ENCODE measurements at places on chromosomes 7 and 10.

DNA sequence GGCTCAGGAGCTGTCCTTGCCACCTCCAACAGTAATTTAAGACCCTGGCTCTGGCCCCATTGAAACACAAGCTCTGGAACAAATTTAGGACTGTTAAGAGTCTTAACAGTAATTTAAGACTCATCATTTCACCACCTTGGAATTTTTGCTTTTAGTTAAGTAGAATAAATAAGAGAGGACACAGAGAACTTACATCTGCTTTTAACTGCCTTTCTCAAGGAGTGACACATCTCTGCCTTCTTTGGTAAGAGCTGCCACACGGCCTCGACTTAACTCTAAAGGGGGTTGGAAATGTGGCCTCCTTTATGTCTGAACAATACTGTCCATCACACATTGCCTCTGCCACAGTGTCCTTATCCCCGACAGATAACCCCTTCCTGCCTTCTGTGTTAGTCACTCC is 77.9 kb downstream of the HERPUD2 start:
- no peak for DNase-seq

DNA sequence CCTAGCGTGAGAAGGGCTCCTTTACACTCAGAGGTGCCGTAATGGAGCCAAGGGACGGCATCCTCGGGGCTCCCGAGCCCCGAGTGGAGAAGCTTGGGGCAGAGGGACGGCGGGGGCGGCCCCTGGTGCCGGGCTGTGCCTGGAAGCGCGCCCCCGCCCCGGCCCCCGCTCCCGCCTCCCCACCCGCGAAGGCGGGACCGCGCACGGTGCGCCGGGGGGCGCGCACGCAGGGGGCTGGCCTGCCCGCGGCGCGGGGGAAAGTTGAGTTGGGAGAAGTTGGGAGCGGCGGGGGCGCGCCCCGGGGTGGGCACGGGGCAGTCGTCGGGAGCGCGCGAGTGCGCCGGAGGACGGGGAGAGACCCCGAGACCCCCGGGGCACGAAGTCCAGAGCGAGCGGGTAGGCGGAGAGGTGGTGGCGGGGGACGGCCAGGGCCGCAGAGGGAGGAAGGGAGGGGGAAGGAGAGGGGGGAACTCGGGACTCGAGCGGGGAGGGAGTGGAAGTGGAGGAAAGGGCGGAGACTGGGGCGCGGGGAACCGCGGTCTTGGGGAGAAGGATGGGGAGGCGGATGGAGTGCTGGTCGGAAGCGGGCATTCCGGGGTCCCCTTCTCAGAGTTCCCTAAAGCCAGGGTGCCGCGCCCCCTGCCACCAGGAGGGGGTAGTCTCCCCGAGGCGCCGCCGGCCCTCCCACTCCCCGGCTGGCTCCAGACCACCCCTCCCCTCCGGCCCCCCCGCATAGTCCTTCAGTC is at the start of gene SLC4A2:
Gene SLC4A2 (plus strand): TSS at position 223 of the 746 bp plus-strand sequence. CDS start 2,399 bp downstream, outside the sequence.
- peak; percentile 54 for DNase-seq

GRCh38 chr7:104499975-104500374 is 171.6 kb downstream of the LHFPL3 start:
- DNase-seq = no peak

DNA sequence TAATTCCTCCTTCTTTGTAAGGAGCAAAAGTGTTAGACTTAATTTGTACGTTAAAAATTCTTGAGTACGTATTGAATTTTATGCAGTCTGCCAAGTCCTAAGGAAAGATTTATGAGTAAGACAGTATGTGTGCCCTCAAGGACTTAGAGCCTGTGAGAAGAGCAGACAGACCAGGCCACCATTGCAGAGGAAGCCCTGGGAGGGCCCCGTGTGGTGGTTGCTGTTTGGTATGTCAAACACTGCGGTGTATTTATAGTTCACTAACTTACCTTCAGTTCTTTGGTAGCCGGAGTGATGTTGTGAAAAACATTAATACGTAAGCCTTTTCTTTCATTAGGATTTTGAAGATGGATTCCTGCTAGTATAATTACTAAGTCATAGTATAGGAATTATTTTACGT is 82.9 kb downstream of the GALNT11 start:
- no peak for DNase-seq

- DNase-seq = no peak
Observed at GRCh38 chr7:156943091-156944041, 6.1 kb upstream of the NOM1 start.

DNA sequence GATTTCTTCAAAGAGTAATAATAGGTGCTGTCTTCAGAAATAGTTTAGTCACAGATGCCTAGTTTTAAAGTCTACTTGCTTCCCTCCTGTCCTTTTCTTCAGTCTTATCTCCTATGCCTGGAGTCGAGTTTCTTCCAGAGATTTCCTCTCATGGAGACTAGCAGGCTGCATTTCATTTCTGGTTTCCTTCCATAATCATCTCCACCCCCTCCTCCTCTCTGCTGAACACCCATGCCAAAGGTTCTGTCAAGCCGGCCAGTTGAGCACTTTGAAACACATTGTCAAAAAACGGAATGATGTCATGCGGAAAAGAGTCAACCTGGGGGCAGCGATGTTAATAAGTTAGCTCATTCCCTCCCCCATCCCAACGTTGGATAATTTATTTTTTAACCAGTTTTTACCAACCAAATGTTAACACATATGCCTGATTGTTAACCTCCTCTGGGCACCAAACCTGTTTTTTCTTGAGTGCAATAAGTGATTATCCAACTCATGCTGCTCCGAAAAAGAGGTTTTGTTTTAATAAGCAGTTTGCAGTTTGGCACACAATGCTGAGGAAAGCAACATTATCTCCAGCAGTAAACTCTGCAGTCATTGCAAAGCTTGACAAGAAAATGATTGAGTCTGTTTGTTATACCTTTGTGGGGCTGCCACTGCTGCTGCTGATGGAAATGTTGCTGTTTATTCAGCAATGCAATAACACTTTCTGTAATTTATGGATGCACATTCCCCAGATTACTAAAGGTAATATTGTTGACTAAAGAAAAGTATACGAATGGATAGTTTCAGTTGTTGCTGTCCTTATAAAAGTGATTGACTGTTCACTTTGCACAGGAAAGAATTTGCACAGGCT is 161.6 kb downstream of the LRMDA start:
- no peak for DNase-seq

- DNase-seq = no peak
Observed at GRCh38 chr7:105202616-105203015, 186.1 kb downstream of the SRPK2 start.

DNA sequence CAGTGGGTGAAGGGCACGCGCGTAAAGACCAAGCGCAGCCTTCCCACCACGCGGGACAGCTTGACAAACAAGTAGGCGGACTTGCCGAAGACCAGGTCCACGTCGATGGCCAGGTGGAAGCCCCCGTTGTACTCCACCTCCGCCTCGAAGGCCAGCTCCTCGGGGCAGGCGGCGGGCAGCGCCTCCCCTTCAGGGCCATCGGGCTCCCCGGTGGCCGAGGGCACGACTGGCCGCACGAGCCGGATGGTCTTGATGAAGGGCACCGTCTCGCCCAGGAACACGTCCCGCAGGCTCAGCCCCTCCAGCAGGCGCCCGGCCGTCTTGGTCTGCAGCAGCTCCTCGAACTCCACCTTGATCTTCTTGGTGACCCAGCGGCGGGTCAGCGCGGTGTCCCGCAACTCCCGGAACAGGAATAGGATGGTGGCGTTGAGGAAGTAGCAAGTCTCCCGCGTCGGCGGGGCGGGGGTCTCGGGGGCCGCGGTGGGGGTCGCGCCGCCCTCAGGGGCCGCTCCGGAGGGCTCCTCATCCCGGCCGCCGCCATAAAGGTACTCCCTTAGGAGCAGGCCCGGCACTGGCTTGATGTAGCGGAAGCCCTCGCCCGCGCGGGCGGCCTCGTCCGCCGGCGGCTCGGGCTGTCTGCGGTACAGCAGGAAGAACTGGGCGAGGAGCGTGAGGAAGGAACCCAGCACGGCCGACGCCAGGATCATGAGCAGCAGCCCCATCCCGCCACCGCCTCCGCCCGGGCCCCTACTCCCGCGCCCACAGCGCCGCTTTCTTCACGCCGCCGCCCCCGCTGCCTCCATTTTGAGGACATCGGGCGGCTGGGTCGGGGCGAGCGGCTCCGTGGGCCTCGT is 507 bp downstream of the PDZD8 start:
- peak; percentile 25 for DNase-seq

DNA sequence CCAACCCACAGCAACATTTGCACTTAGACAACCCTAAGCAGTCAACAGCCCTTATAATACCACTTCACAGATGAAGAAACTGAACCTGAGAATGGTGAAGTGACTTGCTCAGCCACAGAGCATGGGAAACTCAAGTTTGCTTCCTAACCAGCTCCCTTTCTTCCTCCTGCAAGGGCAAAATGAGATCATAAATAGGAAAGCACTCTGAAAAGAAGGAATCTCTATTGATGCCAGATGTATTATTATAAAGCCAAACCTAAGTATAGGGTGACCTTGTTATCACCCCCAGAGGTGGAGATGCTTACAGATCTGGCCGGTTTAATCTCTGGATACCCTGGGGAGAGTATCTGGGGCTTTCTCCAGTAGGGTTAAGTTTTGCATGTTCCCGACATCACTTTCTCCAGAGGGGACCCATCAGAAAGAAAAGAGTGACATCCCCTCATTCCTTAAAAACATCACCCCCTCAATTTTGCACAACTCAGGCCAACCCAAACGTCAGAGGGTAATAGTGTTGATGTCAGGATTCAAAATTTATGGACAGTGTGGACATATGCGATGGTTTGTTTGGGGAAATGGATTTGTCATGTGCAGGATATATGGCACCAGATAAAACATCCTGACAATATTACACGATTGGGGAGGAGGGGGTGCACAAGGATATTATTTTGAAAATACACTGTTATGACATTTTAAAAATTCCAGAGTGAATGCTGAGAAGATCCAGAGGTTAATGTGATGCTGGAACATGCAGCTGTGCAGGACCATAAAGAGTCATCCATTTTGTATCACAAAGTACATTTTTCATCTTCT is 24.0 kb upstream of the XPNPEP1 start:
- no peak for DNase-seq

DNA sequence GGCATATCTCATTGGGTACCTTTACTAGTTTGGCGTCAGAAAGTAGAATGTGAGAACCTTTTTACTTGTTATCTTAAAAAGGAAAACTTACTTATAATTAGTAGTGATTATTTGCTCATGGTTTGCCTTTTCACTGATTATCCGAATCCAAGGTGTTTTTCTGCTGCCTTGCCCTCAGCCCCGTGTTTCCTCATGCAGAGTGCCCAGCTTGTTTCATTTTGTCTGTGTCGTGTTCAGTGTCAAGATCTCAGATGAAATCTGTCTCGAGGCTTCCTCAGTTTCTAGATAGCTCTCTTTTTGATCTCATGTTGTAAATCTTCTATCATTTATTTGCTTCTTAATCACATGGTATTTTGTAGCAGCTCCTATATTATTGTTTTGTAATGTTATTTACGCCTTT is 30.1 kb downstream of the RPA3 start:
- DNase-seq = no peak

DNA sequence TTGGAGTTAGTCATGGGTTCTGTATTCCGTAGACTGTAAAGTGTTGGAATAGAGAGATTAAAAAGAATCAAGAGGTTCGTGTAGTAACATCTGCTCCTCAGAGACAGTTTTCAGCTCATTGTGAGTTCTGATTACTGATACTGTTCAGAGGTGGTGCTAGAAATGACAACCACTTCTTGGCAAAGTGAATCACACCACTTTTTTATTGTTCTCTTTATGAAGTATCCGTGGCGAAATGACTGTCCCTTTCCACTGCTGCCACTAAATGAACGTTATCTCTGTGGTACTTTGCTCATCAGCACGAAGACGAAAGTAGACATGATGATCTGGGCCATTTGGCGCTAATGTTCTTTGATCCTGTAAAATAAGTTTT is 860 bp downstream of the RPP30 start:
- DNase-seq = no peak

- peak; percentile 86 for DNase-seq
Observed at GRCh38 chr10:102673819-102674511, 29.7 kb downstream of the TRIM8 start.
